ENCODE measurements at places on chromosomes 4 and X. TPM values are rescaled to one million over a fixed set of nuclear protein-coding genes. Genes with fewer than 3 reads are reported as not detected.
A peak's percentile ranks its signal among the peaks of the same experiment; 100 is the strongest.

GRCh38 chrX:9414416-9414815 lies 50.4 kb upstream of the TBL1X start:
- no peak for DNase-seq

GRCh38 chr4:25575611-25576010 lies 80.0 kb upstream of the SLC34A2 start:
- DNase-seq = no peak

GRCh38 chr4:131370846-131371245 lies 1778.2 kb upstream of the PCDH10 start:
- DNase-seq = peak; percentile 39

DNA sequence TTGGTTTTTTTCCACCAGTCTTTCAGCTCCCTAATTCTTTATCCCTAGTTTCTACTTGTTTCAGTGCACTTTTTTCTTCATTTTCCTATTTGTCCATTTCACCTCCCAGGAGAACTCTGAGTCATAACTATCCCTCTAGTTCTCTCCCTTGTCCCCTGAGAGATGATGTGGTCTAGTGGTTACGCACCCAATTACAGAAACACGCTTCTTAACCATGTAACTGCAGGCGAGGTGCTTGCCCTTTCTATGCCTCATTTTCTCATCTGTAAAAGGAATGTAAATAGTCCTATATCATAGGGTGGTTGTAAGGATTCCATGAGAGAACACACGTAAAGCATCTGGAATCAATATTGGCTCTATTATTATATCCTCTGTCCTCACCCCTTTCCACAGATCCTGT lies 8.8 kb upstream of the GRPR start:
- no peak for DNase-seq

- peak; percentile 77 for DNase-seq
Observed at GRCh38 chrX:115311601-115312001, 22.1 kb downstream of the LUZP4 start.

Gene DAPP1
- polyA plus RNA-seq = 1.8 TPM

Gene THAP9
- polyA plus RNA-seq = 1.5 TPM

Gene CXCL1
- polyA plus RNA-seq = 28.8 TPM

Gene DUSP21
- polyA plus RNA-seq = not detected
